A549 (cell line): ENCODE measurements at places on chromosomes 2 and 18. TPM values are rescaled to one million over a fixed set of nuclear protein-coding genes. Genes with fewer than 3 reads are reported as not detected.
A peak's percentile ranks its signal among the peaks of the same experiment; 100 is the strongest.

GRCh38 chr18:23038712-23039111, 96.6 kb upstream of the CABLES1 start:
- DNase-seq, result no peak

- DNase-seq, result no peak
Measured at GRCh38 chr2:240505910-240506309, 51.9 kb downstream of the ANKMY1 start.

GRCh38 chr18:31504455-31505147, 6.6 kb downstream of the DSG2 start:
- no peak for DNase-seq

DNA sequence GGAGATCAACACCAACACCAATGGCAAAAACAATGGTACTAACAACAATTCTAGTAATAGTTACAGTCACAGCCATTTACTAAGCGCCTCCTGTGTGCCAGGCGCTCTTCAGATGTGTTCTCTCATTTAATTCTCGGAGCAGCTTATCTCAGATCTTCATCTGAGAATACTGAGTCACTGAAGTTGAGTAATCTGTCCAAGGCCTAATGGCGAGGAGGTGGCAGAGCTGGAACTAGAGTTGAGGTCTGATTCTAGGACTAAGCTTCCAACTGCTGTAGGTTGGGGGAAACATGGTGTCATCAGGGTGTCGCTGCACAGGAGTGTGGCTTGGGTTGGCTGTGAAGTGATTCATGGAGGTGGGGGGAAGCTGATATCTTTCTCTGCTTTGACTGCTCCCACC, 156.1 kb downstream of the DYSF start:
- DNase-seq, result no peak

- DNase-seq, result peak; percentile 38
Measured at GRCh38 chr2:100588071-100588786, 25.4 kb downstream of the PDCL3 start.

GRCh38 chr2:236165842-236166795, 2.1 kb downstream of the GBX2 start:
- DNase-seq, result no peak

- no peak for DNase-seq
Measured at GRCh38 chr2:217291259-217291658, 431.4 kb upstream of the TNP1 start.

GRCh38 chr2:196316050-196316430, 144.7 kb upstream of the STK17B start:
- peak; percentile 20 for DNase-seq

DNA sequence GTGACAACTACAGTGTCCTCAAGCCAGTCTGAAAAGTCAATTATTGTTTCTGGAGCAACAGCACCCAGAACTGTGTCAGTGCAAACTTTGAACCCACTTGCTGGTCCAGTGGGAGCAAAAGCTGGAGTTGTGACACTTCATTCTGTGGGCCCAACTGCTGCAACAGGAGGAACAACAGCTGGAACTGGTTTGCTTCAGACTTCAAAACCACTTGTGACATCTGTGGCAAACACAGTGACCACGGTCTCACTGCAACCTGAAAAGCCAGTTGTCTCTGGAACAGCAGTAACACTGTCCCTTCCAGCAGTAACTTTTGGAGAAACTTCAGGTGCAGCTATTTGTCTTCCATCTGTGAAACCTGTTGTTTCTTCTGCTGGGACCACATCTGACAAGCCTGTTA, 59.8 kb downstream of the TAF4B start:
- no peak for DNase-seq

DNA sequence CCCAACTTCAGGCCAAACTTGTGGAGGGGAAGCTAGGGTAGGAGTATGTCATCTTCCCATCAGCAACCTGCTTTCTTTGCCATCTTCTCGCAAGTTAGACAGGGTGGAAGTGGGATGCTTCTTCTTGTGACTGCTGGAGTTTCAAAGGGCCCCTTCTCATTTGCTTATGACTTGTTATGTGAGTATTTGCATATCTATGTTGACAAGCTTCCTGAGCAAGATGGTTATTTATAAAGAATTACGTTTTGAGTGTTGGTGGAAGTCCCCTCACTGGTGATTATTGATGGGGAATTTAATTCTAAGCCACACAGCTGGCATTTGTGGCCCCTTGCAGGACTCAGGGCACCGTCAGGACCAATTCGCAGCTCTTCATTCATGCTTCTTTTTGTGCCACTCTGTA, 791.0 kb downstream of the LRRTM4 start:
- no peak for DNase-seq

DNA sequence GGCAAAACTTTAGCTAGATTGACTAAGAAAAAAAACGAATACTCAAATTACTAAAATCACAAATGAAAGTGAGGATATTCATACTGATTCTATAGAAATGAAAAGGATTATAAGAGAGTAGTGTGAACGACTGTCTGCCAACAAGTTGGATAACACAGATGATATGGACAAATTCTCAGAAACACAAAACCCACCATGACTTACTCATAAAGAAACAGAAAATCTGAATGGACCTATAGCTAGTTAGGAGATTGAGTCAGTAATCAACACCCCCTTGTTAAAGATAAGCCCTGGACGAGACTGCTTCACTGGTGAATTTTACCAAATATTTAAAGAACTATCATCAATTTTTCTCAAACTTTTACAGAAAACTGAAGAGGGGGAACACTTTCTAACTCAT, 108.8 kb upstream of the TMEM200C start:
- DNase-seq, result no peak

- DNase-seq, result no peak
Measured at GRCh38 chr18:59376351-59376935, 17.4 kb upstream of the LMAN1 start.

DNA sequence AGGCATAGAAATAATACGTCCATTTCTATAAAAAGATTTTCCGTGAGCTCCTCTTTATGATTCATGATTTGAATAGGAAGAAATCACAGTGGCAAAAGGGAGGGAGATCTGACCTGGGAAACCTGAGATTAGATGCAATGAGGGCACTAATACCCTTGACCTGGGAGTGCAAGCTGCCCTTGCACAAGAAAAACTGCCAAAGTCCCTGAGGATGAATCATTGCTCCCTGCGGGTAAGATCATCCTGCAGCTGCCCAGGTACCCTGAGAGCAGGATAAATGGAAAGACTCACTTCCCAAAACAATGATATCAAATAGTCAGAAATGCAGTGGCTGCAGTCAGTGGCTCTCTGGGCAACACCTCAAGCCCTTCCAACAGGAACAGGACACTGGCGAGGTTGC, 11.6 kb downstream of the FHL2 start:
- no peak for DNase-seq

DNA sequence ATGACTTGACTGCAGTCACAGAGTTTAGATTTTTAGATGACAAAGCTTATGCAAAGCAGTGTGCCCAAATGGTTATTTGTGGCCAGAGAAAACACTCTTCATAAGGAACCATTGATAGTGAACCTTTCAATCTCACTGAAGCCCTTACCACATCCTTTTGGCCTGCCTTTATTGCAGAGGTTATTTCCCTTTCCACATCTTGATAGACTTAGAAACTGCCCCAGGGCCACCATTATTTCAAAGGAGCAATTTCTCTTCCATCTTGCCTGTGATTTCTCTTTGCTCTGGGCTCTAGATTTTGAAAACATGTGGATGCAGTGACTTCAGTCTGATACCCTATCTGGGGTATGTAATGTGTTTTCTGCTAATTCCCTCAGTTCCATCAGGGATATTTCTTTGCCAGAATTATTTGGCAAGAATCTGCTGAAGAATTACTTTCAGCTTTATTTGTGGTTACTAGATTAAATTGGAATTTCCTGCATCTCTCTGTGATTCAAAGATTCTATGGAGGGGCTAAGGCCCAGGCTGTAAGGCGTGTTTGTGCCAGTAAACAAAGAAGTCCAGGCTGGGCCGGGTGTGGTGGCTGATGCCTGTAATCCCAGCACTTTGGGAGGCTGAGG, 51.0 kb downstream of the MOGAT1 start:
- DNase-seq, result no peak

- no peak for DNase-seq
Measured at GRCh38 chr18:1412655-1413322, 508.1 kb downstream of the ADCYAP1 start.

DNA sequence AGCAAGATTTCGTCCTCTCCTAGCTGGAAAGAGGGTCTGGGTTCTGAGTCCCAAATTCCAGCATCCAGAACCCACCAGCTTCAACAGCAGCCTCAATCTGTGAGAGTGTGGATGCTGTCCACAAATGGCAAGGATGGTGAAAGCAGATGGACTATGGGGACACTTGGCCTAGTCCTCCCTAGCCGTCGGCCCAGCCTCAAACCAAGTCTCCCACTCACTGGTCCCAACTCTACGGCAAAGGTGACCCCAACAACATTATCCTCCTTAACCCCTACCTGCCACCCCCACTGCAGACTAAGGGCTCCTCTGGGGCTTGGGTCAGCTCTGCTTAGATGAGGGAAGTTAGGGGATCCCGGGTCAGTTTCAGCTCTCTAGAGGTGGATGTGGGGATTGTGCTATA, 57.3 kb downstream of the TNS1 start:
- DNase-seq, result no peak

DNA sequence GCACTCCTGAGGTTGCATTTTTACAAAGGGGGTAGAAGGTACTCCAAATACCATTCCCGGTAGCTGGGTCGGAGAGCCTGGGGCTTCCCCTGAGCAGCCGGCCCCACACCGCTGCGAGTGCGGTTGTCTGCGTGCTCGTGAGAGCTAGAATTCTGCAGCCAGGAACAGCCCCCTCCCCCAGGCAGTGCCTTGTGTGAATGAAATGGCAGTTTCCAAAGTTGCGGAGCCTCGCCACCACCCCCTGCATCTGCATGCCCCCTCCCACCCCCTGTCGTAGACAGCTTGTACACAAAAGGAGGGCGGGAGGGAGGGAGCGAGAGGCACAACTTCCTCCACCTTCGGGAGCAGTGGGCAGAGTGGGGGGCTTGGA, 1.1 kb downstream of the MYCN start:
- peak; percentile 25 for DNase-seq

DNA sequence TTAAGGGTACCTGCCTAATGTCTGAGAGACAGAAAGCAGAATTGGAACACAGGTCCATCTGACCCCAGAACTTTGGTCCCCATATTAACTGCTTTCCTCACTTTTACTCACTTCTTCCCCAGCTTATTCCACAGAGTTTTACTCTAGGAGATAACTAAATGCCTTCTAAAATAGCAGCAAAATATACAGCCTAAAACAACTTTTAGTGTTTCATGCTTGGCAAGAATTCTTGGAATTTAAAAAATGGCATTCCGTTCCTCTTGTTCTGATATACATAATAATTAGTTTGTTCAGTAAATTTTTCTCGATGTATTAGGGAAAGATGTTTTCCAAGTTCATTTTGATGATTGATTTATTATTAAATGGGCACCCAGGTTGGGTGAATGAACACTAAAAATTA, 151.9 kb downstream of the FHOD3 start:
- DNase-seq, result no peak

GRCh38 chr2:109144721-109145120, 15.7 kb downstream of the SH3RF3 start:
- no peak for DNase-seq

DNA sequence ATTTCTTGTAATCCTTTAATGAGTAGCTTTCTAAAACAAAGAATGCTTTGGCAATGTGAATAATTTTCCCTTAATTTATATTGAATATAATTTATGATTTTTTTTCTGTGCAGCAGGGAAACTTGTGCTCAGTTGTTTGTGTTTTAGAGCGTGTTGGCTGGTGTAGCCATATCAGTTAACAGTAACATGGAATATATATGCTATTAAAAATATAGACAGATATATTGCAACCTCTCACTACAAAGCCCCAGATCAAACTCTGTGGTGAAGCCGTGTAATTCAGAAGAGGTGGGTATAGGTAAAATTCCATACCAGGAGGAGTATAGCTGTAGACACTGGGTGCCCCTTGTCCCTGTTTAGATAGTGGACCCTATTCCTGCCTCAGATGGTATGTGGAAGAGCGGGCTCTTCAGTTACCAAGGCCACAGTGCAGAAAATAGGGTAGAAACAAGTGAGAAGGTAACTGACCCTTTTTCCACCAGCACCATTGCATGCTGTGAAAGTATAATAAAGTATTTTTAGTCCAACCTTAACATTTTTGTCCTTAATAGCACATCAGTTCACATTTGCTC, 18.1 kb upstream of the RASGRP3 start:
- no peak for DNase-seq

GRCh38 chr2:40090044-40090443, 311.0 kb upstream of the THUMPD2 start:
- DNase-seq, result no peak

- DNase-seq, result no peak
Measured at GRCh38 chr2:173091910-173092309, 16.3 kb downstream of the MAP3K20 start.

- no peak for DNase-seq
Measured at GRCh38 chr2:86068648-86069047, 37.0 kb downstream of the POLR1A start.

GRCh38 chr2:17813010-17813741, 3.1 kb upstream of the MSGN1 start:
- DNase-seq, result no peak

DNA sequence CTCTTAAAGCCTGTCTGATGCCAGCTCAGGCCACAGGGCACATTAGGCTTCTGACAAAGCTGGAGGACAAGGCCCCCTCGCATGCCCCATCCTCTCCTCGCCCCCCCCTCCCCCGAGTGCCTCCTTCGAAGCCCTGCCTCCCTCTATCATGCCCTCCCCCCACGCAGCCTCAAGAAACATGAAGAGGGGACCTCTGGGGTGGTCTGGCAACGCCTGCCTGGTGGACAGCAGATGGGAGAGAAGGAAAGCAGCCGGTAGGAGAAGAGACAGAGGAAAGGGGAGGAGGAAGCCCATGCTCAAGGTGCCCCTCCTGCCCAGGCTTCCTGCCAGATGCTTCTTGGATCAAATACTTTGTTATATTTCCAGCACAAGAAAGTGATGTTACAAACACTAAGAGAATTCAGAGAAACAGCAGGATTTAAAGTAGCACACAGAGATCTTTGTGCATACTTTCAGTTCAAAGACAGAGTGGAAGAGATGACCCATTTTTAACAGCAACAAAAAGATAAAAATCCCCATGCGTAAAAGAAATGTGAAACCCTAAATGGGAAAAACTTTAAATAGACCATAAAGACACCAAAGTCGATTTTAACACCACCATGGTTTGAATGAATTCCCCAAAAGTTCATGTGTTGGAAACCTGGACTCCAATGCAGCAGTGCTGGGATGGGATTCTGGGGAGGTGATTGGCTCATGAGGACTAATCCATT, 19.0 kb downstream of the BOK start:
- no peak for DNase-seq

- DNase-seq, result no peak
Measured at GRCh38 chr18:22544626-22545025, 126.9 kb upstream of the CTAGE1 start.

- no peak for DNase-seq
Measured at GRCh38 chr2:110678457-110679336, 834 bp upstream of the BUB1 start.

GRCh38 chr2:62189196-62189595, 6.7 kb upstream of the B3GNT2 start:
- no peak for DNase-seq

The IL36B gene
- not detected in 3 replicates for polyA plus RNA-seq

The NT5C1B gene
- not detected in 3 replicates for polyA plus RNA-seq

The RAB6C gene
- polyA plus RNA-seq, result 0.05 to 0.07 TPM (median 0.06 TPM) in 3 replicates

The CXCR1 gene
- not detected in 3 replicates for polyA plus RNA-seq

The ALPI gene
- polyA plus RNA-seq, result not detected in 3 replicates

The ADAM23 gene
- 7.8 to 9.3 TPM (median 9.1 TPM) in 3 replicates for polyA plus RNA-seq

The SRD5A2 gene
- polyA plus RNA-seq, result 0.01 to 0.03 TPM in 2 of 3 replicates, not detected in the other

The DNER gene
- 2.5 to 4.2 TPM (median 3.8 TPM) in 3 replicates for polyA plus RNA-seq

The RGPD4 gene
- polyA plus RNA-seq, result 0.01 to 0.03 TPM (median 0.01 TPM) in 3 replicates

The CPO gene
- polyA plus RNA-seq, result 0.13 to 0.18 TPM (median 0.14 TPM) in 3 replicates
